ENCODE measurements at places on chromosomes 2 and 18. TPM values are rescaled to one million over a fixed set of nuclear protein-coding genes. Genes with fewer than 3 reads are reported as not detected.

The KCNIP3 gene
- total RNA-seq, result 2.9 TPM

- no peak for DNase-seq
Observed at GRCh38 chr2:162825578-162825977, 13.0 kb downstream of the KCNH7 start.

GRCh38 chr2:205721057-205721449 lies 38.8 kb downstream of the NRP2 start:
- DNase-seq, result no peak

GRCh38 chr18:44423814-44424644 lies 256.7 kb upstream of the SETBP1 start:
- DNase-seq, result no peak

- DNase-seq, result no peak
Observed at GRCh38 chr18:6627645-6628044, 101.9 kb upstream of the ARHGAP28 start.

GRCh38 chr2:144032566-144032965 lies 487.4 kb downstream of the ZEB2 start:
- no peak for DNase-seq

All from body of pancreas (tissue), 4 donors.